ENCODE measurements at places on chromosomes 7 and 10.
A peak's percentile ranks its signal among the peaks of the same experiment; 100 is the strongest.

- DNase-seq = no peak
Measured at GRCh38 chr10:34816501-34817002, 1.5 kb upstream of the PARD3 start.

DNA sequence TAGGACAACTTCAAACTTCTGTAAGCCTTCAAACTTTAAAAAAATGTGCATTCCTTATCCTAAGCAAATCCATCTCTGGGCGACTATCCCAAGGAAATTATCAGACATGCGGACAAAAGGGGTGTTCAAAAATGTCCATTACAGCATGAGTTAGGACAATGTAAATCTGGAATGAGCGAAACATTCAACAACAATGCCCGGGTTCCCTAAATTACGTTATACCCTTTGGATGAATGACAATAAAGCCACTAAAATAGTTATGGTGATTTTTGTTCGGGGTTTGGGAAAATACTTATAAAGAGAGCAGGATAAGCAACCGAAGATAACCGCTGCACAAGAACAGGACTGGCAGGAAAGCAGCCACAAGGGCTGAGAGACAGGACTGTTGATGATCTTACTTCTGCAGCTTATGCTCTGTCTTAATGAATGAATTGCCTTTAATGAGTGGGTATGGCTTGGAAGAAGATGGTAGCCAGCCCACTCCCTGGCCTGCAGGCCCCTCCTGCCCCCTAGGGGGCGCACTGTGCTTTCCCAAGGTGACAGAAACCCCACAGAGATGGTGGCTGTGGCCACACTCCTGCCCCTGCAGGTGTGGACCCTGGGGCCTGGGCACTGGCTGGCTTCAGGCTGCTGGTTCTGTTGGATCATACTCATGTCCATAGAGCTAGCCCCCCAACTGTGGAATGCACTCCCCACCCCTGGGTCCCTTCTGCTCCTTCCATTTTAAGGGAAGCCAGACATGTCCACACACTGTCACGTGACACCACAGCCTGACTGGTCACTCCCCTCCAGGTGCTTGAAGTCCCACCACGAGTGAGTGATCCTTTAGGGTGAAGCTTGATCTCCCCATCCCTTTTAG lies 45.0 kb downstream of the ZCCHC24 start:
- peak; percentile 50 for DNase-seq

GRCh38 chr10:87503401-87503800 lies 1.3 kb upstream of the MINPP1 start:
- DNase-seq = no peak

- DNase-seq = no peak
Measured at GRCh38 chr7:139748373-139748765, 29.4 kb downstream of the HIPK2 start.

DNA sequence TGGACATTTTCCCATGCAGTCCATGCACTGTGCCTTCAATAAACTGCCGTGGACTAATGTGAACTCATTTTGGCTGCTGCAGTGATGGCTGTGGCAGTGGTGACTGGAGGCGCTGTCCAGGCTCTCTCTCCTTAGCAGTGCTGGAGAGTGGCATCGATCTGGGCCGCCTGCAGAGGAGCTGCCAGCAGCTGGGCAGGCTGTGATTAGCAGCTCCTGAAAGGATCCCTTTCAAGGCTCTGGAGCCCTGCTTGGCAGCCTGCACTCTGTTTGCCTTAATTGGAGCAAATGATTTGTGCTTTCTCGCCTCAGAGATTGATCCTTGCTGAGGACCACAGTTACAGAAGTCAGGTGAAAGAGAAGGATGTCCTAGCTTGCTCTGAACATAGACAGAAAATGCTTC lies 130.1 kb upstream of the VWC2 start:
- DNase-seq = no peak

- DNase-seq = no peak
Measured at GRCh38 chr7:21757537-21758282, 188.0 kb downstream of the CDCA7L start.

GRCh38 chr7:43838201-43838658 lies 31.1 kb downstream of the MRPS24 start:
- DNase-seq = no peak

DNA sequence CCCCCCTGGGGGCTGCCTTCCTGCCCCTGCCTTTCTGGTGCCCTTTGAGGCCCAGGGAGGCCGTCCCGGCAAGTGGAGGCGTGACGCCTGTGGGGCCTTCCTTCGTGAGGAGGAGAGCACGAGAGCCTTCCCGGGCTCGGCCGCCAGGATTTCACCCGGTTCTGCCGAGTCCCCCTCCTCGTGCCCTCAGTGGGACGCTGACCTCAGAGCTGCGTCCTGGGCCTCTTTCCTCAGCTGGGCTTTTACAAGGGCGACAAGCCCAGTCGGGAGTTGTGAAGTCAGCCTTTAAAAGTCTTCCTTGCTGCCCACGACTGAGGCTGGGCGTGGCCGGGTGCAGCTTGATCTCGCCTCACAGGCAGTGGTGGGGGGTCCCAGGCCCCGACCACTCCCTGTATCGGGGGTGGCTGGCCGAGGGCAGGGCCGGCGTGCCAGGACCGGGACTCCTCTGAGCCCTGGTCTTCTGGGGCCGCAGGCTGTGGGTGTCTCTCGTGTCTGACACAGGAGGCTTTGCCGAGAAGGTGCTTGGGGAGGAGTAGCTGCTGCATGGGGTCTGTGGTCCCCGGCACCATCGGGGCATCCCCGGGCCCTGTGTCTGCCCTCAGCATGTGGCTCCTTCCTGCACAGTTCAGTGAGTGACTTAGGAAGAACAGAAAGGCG lies 41.8 kb downstream of the FAM20C start:
- DNase-seq = no peak

- no peak for DNase-seq
Measured at GRCh38 chr10:123945325-123945920, 53.8 kb upstream of the CPXM2 start.

DNA sequence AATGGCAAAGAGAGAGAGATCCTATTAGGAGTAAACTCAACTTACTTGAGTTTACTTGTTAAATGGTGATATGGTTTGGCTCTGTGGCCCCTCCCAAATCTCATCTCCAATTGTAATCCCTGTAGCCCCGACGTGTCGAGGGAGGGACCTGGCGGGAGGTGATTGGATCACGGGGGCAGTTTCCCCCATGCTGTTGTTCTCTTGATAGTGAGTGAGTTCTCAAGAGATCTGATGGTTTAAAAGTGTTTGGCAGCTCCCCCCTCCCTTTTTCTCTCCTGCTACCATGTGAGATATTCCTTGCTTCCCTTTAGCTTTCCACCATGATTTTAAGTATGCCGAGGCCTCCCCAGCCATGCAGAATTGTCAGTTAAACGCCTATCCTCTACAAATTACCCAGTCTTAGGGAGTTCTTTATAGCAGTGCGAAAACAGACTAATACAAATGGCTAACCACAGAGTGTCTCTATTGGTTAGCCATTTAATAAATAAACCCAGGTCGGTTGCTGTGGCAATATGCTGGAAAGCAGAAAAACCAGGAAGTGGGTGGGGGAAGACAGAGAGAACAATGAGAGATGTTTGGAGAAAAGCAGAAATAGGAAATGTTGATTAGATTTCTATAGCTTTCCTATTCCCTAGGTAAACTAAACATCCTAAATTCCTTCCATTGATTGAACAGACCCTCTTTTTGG lies 3.0 kb upstream of the STMP1 start:
- DNase-seq = no peak

GRCh38 chr10:61721431-61721830 lies 58.7 kb downstream of the CABCOCO1 start:
- no peak for DNase-seq

DNA sequence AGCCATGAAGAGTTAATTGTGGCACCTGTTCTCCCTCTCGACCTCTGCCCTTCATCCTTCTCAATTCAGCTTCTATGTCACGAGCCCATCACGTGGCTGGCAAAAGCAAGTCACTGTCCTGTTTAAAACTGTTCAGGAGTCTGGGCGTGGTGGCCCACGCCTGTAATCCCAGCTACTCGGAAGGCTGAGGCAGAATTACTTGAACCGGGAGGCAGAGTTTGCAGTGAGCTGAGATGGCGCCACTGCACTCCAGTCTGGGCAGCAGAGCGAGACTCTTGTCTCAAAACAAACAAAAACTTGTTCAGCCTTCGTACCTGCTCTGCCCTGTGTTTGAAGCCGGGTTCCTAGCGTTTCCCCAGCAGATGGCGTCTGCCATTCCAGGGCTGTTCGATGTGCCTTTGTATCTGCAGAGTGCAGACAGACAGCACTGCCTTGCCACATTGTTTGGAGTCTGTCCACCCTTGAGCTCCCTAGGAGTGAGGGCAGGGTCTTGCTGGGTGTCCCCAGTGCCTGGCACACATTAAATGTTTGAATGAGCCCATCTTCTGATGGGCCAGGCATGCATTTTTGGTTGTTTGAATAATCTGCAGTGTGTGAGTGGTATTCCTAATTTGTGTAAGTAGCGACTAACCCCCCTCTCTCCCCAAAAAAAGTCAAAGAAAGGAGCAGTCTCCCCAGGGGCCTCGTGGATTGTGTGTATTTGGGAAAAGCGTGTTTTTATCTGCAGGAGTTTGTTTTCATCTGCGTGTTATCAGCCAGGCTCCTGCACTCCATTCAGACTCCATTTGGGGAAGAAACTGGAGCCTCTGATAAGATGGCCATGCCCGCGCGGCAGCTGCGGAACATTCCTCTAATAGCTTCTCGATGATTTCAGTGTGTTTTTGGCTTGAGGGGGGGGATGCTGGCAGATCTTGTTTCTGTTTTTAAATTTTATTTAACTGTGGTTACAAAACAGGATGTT lies 61.2 kb downstream of the DNAJB6 start:
- DNase-seq = no peak

DNA sequence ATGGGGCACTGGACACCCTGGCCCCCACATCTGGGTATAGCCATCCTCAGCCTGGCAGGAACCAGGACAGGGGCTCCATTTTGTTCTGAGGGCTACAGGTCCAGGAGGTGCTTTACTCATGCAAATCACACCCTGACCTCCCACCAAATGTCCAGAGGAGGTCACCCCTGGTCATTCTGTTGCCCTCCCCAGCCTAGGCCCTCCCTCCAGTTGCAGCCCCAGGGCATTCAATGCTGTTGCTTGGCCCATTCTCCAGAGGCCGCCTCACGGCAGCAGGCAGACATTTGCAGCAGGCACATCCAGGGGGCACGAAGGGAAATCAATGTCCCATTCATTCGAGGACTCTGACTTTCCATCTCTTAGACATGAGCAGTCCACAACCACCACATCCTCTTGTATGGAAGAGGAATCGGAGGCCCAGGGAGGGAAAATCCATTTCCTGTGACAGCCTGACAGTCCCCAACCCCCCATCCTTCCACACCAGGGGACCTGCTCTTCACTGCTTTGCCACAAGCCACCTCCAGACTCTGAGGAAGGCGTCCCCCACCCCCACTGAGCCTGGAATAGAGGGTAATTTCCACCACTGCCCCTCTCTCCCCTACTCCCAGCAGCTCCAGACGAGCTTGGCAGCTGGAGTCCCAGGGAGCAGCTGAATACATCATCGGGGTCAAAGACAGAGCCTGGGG lies 76.2 kb upstream of the UNC5B start:
- no peak for DNase-seq

GRCh38 chr10:19785366-19785765 lies 30.9 kb upstream of the PLXDC2 start:
- DNase-seq = no peak

DNA sequence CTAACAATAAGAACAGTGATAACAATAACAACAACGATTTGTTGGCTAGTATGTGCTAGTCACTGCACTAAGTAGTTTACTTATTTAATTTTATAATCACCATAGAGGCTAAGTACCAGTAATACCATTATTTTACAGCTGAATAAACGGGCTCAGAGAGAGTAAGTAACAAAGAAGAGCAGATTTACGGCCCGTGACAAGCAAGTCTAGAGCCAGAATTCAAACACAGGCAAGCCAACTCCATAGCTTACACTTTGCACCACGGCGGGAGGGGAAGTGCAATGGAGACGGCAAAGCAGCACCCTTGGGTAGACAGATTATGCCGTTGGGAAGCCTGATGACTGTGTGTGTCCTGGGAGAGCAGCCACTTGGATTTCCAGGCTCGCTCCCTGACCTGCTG lies 1.2 kb upstream of the OR6V1 start:
- DNase-seq = no peak

- peak; percentile 22 for DNase-seq
Measured at GRCh38 chr7:12683678-12684585, 3.5 kb upstream of the ARL4A start.

GRCh38 chr7:12719981-12720865 lies 32.8 kb downstream of the ARL4A start:
- DNase-seq = no peak

- peak; percentile 32 for DNase-seq
Measured at GRCh38 chr10:59622320-59623132, 87.1 kb downstream of the SLC16A9 start.

DNA sequence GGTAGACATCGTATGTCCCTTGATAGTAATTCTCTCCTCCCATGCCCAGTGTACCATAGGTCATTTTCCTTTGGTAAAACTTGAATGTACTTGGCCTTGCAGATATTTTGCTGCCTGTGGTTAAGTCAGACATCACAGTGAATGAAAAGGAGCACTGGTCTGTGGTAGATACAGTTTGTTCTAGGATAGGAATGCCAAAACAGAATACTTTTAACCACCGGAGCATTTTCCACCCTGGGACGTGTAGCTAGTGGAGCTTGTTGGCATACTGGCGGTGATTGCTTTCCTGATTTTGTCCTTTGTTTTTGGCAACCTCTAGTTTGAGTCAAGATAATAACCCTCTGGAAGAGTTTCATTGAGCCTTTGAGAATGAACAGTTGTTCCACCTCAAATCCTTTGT lies 92.0 kb upstream of the BMPER start:
- DNase-seq = no peak

DNA sequence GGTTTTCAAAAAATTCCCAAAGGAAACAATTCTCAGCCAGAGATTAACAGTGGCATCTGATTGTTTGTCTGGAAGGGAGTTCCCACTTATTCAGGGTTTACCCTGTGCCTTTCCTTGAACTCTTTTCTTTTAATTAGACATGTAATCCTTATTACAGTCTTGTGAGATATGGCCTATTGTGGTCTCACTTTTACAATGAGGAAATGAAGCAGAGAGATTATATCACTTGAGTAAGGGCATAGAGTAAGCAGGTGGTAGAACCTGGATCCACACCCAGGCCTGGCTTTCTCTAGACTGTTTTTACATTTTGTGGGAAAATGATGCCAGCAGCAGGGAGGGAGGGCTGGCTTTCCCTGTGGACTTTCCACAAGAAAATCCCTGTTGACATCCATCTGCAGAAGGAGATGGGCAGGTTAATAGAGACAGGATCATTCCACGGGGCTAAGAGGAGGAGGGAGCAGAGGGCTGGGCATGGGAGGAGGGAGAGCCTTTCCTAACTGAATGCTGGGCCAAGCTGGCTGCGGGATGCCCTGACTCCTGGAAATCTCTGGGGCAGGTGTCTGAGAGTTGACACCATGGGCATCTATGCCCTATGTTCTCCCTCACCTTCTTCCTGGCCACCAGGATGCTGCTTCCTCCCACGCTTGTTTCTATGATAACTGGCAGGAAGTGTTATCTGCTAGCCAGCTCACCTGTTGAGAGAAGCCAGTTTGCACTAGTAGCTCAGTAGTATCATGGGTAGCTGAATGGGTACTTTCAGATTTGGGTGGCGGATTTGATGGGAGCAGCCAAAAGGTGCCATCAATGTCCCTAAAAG lies 28.7 kb upstream of the ARHGAP22 start:
- DNase-seq = no peak
